ENCODE measurements at places on chromosomes 5 and 9.

- no peak for DNase-seq
Observed at GRCh38 chr9:131056781-131057506, 39.4 kb upstream of the AIF1L start.

GRCh38 chr9:33458444-33458843, 11.1 kb upstream of the AQP3 start:
- no peak for DNase-seq

DNA sequence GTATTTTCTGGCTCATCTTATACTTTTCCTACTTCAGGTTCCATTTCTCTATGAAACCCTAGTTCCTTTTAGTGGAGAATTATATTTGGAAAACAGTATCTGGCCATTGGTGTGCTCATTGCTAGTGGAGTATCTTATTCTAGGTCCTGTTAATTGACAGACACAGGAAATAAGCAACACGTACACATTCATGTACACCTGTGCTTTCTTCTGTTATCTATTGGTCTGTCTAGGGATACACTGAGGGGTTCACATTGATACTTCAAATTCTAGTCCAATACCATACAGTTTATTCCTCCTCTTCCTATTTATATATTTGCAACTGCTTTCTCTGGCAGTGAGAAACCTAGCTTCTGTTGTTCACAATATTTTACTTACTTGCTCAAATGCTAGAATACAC, 110.2 kb downstream of the FER start:
- no peak for DNase-seq

DNA sequence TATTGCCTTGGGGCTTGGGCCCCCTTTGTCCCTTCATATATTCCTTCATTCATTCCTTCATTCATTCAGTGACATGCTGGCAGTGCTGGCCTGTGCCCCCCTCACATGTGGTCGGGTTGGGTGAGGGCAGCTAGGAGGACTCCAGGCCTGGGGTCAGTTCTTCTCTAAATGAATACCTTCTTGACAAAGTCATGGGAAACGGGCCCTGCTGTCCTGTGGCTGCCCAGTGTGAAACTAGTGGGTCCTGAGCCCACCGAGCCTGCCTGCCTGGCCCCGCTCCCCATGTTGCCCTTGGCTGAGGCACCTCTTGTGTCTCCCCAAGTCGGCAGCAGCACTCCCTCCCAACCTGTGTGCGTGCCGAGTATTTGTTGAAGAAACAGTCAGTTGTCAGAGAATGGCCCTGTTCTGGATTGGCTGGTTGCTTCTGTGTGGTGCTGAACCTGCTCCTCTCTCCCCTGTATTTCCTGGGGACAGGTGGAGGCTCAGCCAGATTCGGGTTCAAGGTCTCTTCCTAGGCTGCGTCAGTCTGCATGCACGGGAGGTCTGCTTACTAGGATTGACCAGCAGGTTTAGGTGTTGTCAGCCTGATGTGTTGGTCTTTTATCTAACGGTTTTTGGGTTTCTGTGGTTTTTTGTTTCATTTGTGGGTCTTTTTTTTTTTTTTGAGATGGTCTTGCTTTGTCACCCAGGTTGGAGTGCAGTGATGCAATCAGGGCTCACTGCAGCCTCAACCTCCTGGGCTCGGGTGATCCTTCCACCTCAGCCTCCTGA, 3.0 kb upstream of the CEL start:
- DNase-seq: no peak

DNA sequence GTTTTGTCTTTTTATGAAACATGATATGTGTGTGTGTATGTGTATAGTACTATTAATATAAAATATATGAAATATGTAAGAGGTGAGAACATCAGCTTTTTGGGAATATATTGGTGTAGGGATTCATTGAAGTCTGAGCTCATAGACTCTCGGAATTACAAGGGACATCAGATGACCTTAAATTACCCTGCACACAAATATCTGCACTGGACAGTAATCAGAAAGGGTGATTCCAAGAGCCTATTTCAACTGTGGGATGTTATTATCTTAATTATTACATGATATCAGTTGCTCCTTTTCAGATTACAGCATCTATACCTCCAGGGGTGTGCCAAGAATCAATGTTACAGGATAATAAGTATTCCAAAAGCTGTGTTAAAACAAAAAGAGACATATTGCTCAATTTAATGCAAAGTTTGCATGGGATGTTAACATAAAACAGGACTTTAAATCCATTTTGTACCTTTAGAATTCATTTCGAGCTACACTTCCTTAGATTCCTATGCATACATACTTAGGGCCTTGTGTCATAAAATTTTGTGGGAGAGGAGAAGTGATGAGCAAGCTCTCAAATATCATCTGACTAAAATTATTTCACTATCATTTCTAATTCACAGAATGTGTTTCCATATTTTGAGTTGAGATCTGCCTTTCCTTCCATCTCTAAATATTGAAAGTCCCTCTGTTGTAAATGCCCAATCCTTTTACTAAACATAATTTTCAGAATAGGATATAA, 365.2 kb downstream of the BRINP1 start:
- DNase-seq: no peak

DNA sequence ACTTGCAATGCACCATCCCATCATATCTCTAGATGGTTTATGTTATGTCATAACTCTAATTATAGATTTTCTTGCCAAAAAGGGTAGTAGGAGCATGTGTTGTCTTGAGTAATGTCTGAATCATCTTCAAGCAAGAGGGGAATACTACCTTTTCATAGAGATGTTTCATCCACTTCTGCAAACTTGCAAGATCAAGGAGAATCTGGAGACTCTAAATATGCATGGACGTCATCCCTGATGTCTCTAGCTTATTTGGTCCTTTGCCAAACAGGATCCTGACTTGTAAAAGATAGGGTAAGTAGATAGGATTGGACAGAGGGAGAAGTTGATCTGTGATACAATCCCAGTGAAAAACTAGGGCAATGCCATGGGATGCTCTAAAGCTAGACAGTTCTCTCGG, 246.5 kb downstream of the DMRTA1 start:
- no peak for DNase-seq

- no peak for DNase-seq
Observed at GRCh38 chr5:167840527-167841130, 450.8 kb upstream of the WWC1 start.

DNA sequence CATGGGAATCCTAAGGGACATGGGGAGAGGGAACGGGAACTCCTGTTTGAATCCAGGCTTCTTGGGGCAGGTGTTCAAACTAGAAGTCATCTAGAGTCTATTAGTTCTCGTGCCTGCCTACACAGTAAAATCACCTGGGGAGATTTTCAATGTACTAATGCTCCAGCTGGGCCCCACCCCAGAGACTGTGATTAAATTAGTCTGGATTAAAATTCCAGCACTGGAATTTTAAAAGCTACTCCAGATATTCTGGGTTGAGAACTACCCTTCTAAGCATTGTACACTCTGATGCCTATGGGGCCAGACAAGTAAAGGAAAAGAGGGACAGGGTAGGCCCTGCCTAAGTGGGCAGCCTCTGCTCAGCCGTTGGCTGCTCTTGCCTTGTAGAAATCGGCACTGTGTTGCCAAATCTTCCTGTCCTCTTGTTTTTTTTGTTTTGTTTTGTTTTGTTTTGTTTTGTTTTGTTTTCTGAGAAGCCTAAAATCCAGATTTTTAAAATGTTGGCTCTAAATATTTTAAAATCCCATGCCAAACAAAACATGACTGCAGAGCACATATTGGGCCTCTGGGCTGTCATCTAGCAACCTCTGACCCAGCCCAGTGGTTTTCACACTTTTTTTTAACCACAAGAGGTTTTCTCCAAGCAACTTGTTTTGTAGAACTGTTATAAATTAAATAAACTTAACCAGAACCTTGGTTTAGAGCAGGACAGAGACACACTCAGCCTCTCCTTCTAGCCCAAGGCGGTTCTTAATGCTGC, 29.0 kb downstream of the ADRB2 start:
- no peak for DNase-seq

- DNase-seq: no peak
Observed at GRCh38 chr5:132008163-132008473, 3.3 kb downstream of the ACSL6 start.

All from NCI-H1105 (cell line).